ENCODE measurements at places on chromosomes 5 and 9.

DNA sequence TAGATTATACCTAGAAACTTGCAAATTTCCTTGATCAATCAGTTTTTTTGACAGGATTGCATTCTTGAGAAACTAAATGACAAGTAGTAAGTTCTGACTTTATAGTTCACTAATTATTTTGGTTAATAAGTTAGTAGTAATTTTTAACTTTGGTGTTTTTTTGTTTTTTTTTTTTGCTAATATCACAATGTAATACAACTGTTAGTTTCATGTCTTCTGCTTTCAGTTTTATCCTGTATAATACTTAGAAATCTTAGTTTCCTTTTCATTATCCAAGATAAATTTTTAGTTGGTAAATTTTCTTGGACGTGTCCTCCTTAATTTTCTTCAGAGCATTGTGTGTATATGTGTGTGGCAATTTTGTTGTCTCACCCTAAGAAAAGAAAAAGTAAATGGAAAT lies 57.8 kb downstream of the CWC27 start:
- DNase-seq, result no peak

DNA sequence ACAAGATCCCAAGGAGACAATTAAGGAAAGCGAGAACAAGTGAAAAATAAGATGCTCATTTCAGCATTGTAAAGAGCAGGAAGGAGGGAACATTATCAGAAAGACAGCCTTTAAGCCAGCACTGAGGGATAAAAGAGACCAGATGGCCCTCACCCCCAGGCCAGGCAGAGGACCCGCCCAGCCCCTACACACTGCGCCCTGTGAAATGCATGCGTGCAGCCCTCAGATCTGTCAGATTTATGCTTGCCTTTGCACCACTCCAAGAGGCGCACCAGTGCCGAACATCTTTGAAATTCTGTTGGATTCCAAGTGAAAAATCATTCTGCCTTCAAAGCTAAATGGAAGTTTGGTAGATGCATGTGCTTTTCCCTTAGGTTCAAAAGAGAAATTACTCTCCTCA lies 378.0 kb downstream of the MLLT3 start:
- no peak for DNase-seq

DNA sequence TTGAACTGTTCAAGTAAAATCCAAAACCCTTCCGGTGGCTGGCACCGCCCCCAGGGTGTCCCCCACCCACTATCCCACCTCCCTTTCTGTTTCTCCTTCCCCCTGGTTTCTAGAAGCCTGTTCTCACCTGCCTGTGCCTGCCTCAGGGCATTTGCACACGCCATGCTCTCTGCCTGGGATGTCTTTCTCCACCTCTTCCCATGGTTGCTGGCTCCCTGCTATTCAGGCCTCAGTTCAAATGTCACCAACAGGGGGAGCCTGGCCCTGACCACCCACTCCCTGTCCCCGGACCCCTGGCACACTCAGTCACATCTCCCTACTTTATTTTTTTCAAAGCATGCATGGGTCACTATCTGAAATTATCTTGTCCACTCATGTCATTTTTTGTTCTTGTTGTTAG lies 39.9 kb upstream of the EEIG1 start:
- DNase-seq, result no peak

GRCh38 chr9:76932757-76933156 lies 26.8 kb upstream of the PRUNE2 start:
- no peak for DNase-seq

- no peak for DNase-seq
Observed at GRCh38 chr5:99639905-99640304, 711.1 kb upstream of the CHD1 start.

GRCh38 chr5:83701886-83702285 lies 18.8 kb downstream of the HAPLN1 start:
- DNase-seq, result no peak

- DNase-seq, result no peak
Observed at GRCh38 chr5:148509893-148510292, 126.1 kb downstream of the FBXO38 start.

- DNase-seq, result no peak
Observed at GRCh38 chr9:69018737-69019136, 4.8 kb upstream of the PRKACG start.

- DNase-seq, result no peak
Observed at GRCh38 chr9:134724202-134724911, 82.8 kb downstream of the COL5A1 start.

- DNase-seq, result no peak
Observed at GRCh38 chr9:89754193-89754592, 149.4 kb downstream of the GADD45G start.

DNA sequence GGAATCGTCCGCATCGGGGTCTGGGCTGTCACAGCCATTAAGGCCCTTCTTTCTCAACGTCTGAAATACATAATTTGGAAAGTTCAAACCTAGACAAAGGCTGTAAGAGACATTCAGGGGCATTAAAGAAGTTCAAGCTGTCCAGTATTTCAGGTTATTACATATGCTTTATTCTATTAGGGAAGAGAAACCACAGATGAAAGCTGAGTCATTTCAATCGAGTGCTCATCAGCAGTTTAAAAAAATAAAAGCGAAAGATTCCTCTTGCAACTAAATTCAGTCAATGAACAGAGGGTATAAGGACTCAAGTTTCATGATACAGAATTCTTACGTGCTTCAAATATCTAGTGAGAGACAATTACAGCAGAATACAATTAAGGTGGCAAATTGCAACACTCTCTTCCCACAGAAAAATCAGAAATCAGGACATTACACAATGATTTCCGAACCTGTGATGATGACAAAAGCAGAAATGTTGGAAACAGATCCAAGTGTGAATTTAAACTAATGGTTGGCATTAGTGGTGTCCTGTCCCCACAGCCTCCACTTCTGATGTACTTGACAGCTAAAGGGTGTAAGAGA lies 121.6 kb downstream of the MEF2C start:
- no peak for DNase-seq

GRCh38 chr5:99070822-99071221 lies 142.0 kb upstream of the CHD1 start:
- no peak for DNase-seq

- peak; percentile 32 for DNase-seq
Observed at GRCh38 chr5:151924564-151925301, at the start of gene GLRA1. Gene GLRA1 (minus strand): TSS chr5:151924851. CDS start chr5:151924549, 302 bp downstream.

DNA sequence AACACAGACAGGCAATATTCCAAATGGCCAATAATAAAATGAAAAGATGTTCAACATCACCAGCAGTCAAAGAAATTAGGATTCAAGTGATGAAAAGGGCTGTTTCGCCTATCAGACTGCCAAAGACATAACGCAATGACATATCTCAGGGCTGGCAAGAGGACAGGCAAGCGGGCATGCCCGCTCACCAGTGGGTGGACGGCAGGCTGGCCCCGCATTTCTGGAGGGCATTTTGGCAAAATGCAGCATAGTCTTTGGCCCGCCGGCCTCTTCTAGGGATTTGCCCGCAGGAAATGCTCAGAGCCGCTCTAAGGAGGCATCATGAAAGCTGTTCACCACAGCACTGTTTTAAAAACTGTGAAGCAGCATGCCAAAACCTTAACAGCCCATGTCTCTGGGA lies 1.4 kb upstream of the PPP1R26 start:
- no peak for DNase-seq

DNA sequence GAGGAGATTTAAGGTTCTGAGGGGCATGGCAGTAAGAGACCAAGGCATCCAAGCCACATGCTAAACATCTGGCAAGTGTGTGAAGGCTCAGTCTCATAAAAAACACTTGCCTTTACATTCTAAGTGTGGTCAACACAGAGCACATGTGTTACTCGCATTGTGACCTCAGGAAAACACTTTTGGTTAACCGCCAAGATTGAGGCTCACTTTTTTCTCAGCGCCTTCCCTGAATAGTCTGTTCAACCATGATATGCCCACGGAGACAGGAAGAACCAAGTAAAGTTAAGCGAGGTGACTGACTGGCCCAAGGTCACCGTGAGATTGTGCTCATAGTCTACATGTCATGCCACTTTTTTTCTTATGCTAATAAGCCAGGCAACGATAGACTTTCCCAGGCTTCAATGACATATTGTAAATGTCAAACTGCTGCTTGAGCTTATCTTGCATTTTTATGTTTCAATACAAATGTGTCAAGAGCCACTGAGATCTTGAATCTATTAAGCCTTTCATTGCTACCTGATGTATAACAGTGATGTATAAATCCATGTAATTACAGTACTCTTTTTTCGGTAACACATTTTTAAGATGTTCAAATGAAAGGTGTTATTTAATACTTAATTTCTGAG lies 21.1 kb upstream of the IL9 start:
- DNase-seq, result no peak

Measured in 8988T (cell line).